ENCODE measurements at places on chromosomes 12 and 14. TPM values are rescaled to one million over a fixed set of nuclear protein-coding genes. Genes with fewer than 3 reads are reported as not detected.

Gene PAX9
- 1.8 TPM for total RNA-seq

Gene RAPGEF3
- 0.57 TPM for total RNA-seq

Gene KNTC1
- 23.9 TPM for total RNA-seq

Gene VASH1
- 4.6 TPM for total RNA-seq

Gene PLEKHG7
- total RNA-seq: 0.02 TPM
